ENCODE measurements at places on chromosomes 6 and 20. TPM values are rescaled to one million over a fixed set of nuclear protein-coding genes. Genes with fewer than 3 reads are reported as not detected.

DNA sequence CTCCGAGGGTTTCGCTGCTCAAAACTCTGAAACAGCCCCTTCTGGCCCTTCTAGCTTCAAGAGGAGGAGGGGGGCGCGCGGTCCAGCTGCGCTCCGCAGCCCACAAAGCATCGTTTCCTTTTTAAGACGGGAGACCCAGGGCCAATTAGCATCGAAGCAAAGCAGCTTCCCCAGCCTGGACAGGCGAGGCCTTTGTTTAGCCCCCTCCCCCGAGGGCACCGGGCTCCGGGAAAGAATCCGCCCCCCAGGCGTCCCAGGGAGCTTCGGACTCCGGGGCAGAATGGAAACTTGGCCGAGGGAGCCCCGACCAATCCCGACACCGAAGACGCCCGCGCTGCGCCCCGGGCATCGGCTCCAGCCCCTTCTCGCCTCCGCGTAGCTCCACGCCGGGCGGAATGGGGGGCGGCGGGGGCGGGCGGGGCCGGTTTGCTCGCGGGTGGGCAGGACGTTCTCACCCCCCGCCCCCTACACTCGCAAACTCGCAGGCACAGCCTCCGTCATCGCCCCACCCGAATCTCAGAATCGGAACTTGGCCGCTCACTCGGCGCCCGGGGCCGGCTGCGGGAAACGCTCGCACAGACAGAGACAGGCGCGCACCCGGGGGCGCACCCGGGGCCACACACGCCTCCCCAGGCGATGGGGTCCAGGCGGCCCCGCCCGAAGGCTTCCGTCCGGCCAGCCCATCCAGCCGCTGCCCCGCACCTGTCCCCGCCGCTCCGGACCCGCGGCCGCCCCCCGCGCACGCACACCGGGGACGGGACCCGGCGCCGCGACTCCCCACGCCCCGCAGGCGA is 628 bp downstream of the NKAIN4 start:
- no peaks in the 10 kb centered on the region for H3K36me3 ChIP-seq
- H3K27me3 ChIP-seq = peaks cover 69% of the 10 kb centered on the region
- DNase-seq = no peak
- H3K4me3 ChIP-seq = no peak overlapping the region

GRCh38 chr20:35953387-35954199 is 709 bp downstream of the SCAND1 start:
- peaks cover 9% of the 10 kb centered on the region for H3K4me1 ChIP-seq
- H3K27ac ChIP-seq = peak overlapping the region; percentile 100
- H3K36me3 ChIP-seq = peaks cover 20% of the 10 kb centered on the region
- H3K27me3 ChIP-seq = no peaks in the 10 kb centered on the region

DNA sequence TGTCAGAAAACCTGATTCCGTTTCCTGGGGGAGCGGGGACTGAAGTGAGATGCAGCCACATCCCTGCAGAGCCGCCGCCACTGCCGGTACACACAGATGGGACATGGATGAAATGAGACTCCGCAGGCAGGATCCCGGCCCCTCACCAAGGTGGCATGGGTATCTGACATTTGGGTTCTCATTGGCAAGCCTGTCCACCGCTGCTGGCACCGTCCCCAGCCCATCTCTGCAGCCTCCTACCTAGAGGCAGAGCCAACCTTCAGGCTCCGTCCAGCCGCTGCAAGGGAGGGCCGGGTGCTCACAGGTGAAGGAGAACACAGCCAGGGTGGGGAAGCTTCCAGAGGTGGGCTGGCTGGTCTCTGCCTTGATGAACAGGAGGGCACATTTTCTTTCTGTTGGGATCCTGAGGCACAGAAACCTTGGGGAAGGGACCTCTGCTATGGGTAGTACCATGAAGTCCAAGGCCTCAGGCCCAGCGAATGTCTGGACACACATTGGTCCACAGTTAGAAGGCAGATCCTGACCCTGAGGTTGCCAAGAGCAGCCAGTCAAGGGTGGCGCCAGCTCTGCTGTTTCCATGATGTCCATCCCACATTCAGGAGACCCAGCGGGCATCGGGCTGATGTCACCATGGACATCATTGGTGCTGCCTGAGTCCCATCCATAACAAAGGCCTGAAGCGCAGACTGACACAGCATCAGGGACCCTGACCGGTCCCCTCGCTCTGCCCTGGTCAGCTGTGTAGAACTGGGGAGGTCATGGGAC is 177.4 kb downstream of the TAF4 start:
- peaks cover under 1% of the 10 kb centered on the region for H3K27me3 ChIP-seq
- H3K36me3 ChIP-seq = no peaks in the 10 kb centered on the region
- H3K27ac ChIP-seq = no peak overlapping the region
- H3K4me3 ChIP-seq = no peak overlapping the region
- H3K4me1 ChIP-seq = peaks cover 2% of the 10 kb centered on the region

Gene IL20RA
- total RNA-seq = not detected

Gene HLA-DQA1
- total RNA-seq = 5.3 TPM

DNA sequence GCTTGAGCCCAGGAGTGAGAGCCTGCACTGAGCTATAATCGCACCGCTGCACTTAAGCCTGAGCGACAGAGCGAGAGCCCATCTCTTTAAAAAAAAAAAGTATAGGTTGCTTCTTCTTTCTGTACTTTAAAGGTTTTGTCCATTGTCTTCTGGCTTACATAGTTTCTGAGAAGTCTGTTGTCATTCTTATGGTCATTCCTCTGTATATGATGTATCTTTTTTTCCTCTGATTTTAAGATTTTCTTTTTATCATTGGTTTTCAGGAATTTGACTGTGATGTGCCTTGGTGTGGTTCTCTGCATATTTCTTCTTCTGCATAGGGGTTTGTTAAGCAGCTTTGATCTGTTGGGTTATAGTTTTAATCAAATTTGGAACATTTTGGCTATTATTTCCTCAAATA is 29.1 kb downstream of the QRSL1 start:
- no peak overlapping the region for H3K27ac ChIP-seq
- no peak for DNase-seq
- peaks cover 69% of the 10 kb centered on the region for H3K36me3 ChIP-seq
- no peaks in the 10 kb centered on the region for H3K27me3 ChIP-seq
- H3K4me3 ChIP-seq = no peak overlapping the region
- H3K4me1 ChIP-seq = peaks cover 2% of the 10 kb centered on the region

DNA sequence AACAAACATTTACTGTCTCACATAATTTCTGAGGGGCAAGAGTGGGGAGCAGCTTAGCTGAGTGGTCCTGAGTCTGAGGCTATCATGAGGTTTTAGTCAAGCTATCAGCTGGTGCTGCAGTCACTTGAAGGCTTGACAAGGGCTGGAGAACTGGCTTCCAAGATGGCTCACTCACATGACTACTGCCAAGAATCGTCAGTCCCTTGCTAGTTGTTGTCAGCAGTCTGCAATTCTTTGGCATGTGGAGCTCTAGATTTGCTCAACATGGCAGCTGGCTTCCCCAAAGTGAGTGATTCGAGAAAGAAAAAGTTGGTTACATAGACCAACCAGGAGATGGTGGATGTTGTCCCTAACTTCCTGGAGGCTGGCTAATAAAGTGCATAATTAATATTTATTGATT is 2.8 kb upstream of the LRRC1 start:
- no peak overlapping the region for H3K27ac ChIP-seq
- H3K4me1 ChIP-seq = peaks cover 21% of the 10 kb centered on the region
- DNase-seq = no peak
- H3K27me3 ChIP-seq = peaks cover 55% of the 10 kb centered on the region
- H3K36me3 ChIP-seq = peaks cover 5% of the 10 kb centered on the region
- H3K4me3 ChIP-seq = no peak overlapping the region

GRCh38 chr6:160260367-160260766 is 1.7 kb upstream of the SLC22A2 start:
- H3K27me3 ChIP-seq = peaks cover 9% of the 10 kb centered on the region
- no peaks in the 10 kb centered on the region for H3K4me1 ChIP-seq
- no peaks in the 10 kb centered on the region for H3K36me3 ChIP-seq
- no peak for DNase-seq
- H3K27ac ChIP-seq = no peak overlapping the region
- H3K4me3 ChIP-seq = no peak overlapping the region

DNA sequence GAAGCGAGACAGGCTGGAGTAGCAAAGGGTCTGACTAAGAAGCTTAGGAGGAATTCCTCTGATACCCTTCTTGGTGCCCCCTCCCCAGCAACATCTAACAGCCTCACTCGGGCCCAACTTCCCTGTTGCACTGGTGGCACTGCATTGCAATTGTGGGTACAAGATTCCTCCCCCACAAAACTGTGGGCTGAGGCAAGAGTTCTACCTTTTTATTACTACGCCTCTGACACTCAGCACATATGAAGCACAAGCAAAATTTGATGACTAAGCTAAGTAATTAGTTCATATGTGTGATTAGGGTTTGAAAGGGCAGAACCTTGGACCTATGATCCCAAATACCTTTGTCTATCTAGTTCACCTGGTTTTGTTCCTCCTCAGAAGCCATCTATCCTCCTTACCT is 83.5 kb downstream of the ZHX3 start:
- DNase-seq = no peak
- H3K4me1 ChIP-seq = peaks cover 37% of the 10 kb centered on the region
- peaks cover 4% of the 10 kb centered on the region for H3K36me3 ChIP-seq
- H3K4me3 ChIP-seq = no peak overlapping the region

Gene TGM3
- not detected for total RNA-seq

Gene SLC32A1
- not detected for total RNA-seq

DNA sequence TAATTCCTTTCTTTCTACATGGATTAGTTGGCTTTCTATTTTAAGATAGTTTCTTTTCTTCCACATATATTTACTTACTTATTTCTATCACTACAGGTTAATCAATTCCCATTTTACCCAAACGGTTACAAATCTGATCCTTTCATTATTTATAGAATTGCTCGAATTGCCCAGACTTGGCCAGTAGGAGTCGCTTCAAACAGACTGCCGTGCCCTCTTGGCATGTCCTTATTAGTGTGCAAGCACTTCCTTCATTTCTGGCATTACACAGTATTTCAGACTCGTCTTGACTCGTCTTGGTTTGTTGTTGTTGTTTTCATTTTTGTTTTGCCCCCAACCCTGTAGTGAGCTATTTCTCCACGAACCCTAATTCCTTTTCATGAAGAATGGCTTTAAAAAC is 74.6 kb downstream of the SAMD3 start:
- DNase-seq = no peak
- H3K27me3 ChIP-seq = no peaks in the 10 kb centered on the region
- H3K36me3 ChIP-seq = peaks cover 25% of the 10 kb centered on the region
- H3K4me1 ChIP-seq = peaks cover 5% of the 10 kb centered on the region
- no peak overlapping the region for H3K4me3 ChIP-seq

Gene TGM2
- not detected for total RNA-seq

DNA sequence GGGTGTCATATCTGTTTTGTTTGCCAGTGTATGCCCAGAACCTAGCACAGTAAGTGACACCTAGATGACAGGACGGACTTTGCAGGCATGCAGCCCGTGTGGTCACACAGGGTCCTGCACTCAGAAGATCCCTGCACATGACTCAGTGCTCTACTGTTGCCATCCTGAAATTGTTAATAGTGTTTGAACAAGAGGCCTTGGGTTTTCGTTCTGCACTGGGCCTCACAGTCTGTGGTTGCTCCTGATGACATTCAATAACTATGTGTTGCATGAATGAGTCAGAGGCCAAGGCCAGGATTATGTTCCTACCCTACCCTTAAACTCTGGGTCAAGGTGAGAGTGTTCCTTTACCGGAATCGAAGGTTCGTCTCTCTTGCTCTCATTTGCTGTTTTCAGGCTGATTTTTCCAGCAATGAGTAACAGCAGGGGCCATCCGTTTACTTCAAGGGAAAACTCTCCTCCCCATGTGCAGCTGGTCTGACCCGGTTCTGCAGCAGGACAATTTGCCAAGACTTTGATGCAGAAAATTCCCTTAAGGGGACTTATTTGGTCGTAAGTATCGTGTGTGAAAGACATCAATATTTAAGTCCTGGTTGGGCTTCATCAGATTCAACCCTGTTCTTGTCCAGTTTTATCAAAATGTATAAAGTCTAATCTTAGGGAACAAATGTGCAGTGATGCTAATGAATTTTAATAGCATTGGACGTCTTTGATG is 13.0 kb upstream of the PFDN4 start:
- H3K27ac ChIP-seq = no peak overlapping the region

GRCh38 chr20:37571033-37571432 is 43.4 kb upstream of the BLCAP start:
- DNase-seq = no peak
- H3K4me1 ChIP-seq = no peaks in the 10 kb centered on the region
- peaks cover 53% of the 10 kb centered on the region for H3K27me3 ChIP-seq

- no peak overlapping the region for H3K27ac ChIP-seq
- H3K27me3 ChIP-seq = peaks cover 27% of the 10 kb centered on the region
- no peaks in the 10 kb centered on the region for H3K36me3 ChIP-seq
- no peak overlapping the region for H3K4me3 ChIP-seq
Measured at GRCh38 chr6:138601128-138601527, 101.8 kb upstream of the NHSL1 start.

DNA sequence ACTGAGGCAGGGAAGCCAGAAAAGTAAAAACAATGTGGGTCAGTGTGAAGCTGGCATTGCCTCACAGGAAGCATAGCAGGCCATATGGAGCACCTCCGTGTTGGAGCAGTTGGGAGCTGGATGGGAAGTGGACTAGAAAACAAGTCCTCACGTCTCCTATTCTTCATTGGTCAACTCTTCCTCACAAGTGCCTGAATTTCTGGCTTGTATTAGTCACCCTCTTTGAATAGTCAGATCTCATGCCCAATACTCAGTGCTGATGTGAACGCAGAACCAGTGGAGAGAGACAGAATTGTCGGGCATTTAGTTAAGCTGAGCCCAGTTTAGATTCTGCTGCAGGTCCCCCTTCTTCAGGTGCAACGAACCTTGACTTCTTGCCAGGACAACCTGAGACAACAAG is 22.3 kb upstream of the RSPO3 start:
- no peak for DNase-seq
- H3K27ac ChIP-seq = no peak overlapping the region
- no peak overlapping the region for H3K4me3 ChIP-seq

GRCh38 chr6:11803591-11803971 is 25.0 kb upstream of the ADTRP start:
- H3K36me3 ChIP-seq = no peaks in the 10 kb centered on the region
- no peaks in the 10 kb centered on the region for H3K27me3 ChIP-seq
- DNase-seq = no peak
- no peak overlapping the region for H3K4me3 ChIP-seq

GRCh38 chr20:47785311-47785853 is at the start of gene SULF2:
SULF2 (minus strand) TSS chr20:47785481; CDS start chr20:47757363, 28,118 bp downstream.
- peak within 1 kb of the TSS; percentile 69 for H3K4me3 ChIP-seq
- peaks cover 13% of the 10 kb centered on the region for H3K4me1 ChIP-seq
- DNase-seq = peak; percentile 9
- peaks cover 46% of the 10 kb centered on the region for H3K27me3 ChIP-seq
- H3K27ac ChIP-seq = no peak within 1 kb of the TSS

DNA sequence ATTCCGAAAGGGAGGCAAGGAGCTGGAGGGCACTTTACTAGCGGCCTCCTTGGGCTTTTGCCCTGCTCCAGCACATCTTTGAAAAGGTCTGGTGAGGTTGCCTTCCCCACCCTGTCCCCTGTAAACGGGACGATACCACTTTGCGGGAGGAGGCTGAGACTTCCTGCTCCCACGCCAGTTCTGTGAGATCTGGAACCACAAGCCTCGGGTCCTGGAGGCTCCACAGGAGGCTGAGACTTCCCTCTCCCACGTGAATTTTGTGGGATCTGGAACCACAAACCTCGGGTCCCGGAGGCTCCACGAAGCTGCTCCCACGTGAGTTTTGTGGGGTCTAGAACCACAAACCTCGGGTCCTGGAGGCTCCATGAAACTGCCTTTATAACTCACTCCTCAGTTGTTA is 209.3 kb downstream of the DLL1 start:
- no peaks in the 10 kb centered on the region for H3K27me3 ChIP-seq
- no peak for DNase-seq
- H3K36me3 ChIP-seq = no peaks in the 10 kb centered on the region
- H3K4me1 ChIP-seq = peaks cover 10% of the 10 kb centered on the region

Gene SCP2D1
- total RNA-seq = not detected

GRCh38 chr6:143429970-143430369 is 20.5 kb downstream of the ADAT2 start:
- no peak overlapping the region for H3K27ac ChIP-seq
- DNase-seq = no peak
- H3K4me3 ChIP-seq = no peak overlapping the region
- H3K27me3 ChIP-seq = no peaks in the 10 kb centered on the region
- peaks cover 8% of the 10 kb centered on the region for H3K4me1 ChIP-seq

Data from activated naive CD8-positive, alpha-beta T cell treated with anti-CD3 and anti-CD28 coated beads for 36 hours (primary cell).